ENCODE measurements at places on chromosomes 7 and 10.
A peak's percentile ranks its signal among the peaks of the same experiment; 100 is the strongest.

GRCh38 chr7:93890464-93891068 lies at the start of gene TFPI2:
TFPI2 (minus strand) TSS chr7:93890753; CDS start chr7:93890678, 75 bp downstream.
- peak; percentile 41 for DNase-seq

DNA sequence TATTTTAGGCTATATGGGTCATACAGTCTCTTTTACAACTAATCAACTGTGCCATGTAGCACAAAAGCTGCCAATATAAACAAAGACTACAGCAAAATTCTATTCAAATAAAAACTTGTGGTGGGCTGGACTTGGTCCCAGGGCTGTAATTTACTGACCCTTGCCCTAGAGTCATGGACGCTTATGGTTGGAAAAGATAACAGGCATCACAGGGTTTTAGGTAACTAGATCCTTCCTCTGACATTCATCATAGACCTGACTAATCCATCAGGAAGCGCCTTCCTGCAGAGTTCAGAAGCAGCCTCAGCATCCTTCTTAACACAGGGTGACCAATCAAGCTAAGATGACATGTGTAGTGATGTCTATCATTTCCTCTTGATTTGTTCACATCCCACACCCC lies 40.2 kb upstream of the GPAM start:
- DNase-seq, result no peak

DNA sequence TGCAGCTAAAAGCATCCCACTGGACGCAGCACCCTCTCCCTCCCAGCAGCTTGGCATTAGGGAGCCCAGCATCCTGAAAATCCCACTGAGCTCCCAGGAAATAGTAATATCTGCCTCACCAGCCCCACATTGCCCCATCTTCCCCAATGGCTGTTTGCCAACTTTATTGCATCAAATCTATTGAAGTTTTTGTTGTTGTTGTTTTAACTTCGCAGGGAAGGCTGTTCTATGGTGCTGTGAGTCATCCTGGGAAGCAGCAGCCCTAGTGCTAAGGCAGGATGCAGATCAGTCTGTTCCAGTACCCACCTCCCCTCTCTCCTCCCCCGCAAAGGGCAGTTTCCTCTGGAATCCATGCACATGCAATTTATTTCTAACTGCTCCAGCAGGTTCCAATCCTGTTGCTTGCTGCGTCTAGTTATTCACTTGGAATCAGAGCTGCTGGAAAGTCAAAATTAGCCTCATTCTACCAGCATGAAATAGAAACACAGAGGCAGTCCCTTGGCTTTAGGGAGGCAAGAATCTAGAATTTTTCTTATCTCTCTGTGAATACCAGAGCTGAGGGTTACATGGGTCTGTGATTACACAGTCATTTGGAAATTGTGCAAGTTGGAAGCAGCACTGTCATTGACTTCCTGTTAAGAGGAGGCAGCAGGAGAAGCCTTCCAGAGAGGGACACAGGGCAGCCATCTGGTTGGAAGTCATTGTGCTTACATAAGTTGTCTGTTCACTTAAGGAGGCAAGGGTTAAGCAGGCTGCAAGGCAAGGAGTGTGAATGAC lies 115.9 kb upstream of the CACUL1 start:
- no peak for DNase-seq

DNA sequence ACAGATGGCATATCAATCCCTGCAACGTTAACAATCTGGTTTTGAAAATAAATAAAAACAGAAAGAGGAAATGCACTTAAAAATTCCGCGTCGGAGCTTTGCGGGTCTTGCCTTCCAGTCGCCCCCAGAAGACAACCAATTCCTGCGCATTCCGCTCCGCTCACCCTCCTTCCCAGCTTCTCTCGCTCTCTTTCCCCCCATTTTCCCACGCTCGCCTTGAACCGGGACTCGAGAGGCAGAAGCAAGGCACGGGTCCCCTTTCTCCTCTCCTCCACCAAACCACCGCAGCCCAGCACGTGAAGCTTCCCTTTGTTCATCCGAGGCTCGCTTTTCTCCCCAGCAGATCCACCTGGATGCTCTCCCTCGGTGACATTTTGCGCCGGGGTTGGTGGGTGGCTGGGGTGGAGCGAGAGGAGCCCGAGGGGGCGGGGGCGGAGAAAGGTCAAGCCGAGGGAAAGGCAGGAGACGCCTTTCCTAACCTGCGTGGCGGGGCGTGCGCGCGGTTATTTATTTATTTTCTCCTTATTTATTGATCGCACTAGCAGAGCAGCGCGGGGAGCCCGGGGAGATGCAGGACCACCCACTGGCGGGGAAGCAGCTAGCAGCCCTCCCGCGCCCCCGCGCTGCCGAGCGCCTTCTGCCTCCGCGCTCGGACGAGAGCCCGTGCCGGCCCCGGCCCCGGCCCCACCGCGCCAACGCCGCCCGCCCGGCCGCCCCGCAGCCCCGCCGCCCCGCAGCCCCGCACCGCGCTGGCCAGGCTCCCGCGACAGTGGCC lies at the start of gene KCND2:
Gene KCND2, plus strand, starts transcription at position 475 of the 775 bp plus-strand sequence.
- peak; percentile 23 for DNase-seq

DNA sequence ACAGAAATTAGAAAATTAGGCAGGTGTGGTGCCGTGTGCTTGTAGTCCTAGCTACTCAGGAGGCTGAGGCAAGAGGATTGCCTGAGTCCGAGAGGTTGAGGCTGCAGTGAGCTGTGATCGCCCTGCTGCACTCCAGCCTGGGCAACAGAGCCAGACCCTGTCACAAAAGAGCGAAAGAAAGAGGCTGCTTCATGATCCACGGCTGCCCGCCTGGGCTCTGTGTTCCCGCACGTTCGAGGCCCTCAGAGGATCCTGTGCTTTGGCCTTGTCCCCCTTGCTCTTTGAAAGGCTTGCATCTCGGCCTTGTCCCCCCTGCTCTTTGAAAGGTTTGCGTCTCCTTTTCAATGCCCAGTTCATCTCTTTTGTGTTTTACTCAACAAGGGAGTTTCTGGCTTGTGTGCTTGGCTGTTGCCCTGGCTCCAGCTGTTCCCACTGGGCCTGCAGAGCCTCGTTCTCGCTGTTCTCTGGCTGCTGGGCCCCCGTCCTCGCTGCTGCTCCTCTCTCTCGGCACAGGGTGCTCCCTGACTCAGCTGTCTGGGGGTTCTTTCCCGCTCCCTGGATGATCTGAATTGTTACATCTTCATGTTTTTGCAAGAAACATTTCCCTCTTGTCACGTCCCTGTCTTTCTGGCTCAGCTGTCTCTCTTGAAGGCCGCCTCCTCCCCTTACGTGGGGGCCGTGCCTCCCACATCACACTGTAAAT lies 45.1 kb upstream of the INPP5A start:
- DNase-seq, result peak; percentile 64

GRCh38 chr10:110212119-110213006 lies 5.0 kb downstream of the MXI1 start:
- peak; percentile 38 for DNase-seq

DNA sequence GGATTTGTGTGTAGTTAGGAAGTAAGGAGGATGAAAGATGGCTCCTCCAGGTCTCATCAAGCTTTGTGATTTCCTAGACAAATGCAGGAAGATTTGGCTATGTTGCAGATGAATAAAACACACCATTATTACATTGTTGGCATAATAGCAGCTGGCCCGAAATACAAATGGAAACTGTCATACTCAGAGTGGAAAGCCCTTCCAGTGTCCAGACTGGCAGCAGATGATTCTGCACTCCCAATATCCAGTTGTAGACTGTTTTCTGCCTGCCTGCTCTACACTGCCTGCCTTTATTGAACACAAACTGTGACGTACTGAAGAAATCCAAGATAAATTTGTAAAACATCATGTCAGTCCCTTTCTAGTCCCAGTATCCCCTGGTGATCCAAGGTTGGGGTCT lies 99.7 kb upstream of the FZD1 start:
- no peak for DNase-seq

GRCh38 chr7:132023466-132023865 lies 467.0 kb upstream of the PODXL start:
- DNase-seq, result no peak

DNA sequence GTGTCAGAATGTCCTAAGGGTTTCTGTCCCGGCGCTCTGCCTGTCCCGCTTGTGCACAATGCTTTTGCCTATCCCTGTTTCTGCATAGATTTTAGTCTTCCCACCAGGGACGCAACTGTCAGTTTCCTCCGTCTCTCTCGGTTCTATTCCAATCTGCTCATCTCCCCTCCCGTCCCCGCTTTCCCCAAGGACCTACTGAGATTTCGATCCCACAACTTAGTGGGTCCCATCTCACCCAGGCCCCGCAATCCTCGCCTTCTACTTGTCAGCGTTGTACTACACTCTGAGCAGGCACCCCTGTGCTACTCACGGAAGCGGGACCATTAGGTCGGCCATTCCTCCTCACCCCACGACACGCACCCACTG lies 519 bp upstream of the ZNF655 start:
- no peak for DNase-seq

DNA sequence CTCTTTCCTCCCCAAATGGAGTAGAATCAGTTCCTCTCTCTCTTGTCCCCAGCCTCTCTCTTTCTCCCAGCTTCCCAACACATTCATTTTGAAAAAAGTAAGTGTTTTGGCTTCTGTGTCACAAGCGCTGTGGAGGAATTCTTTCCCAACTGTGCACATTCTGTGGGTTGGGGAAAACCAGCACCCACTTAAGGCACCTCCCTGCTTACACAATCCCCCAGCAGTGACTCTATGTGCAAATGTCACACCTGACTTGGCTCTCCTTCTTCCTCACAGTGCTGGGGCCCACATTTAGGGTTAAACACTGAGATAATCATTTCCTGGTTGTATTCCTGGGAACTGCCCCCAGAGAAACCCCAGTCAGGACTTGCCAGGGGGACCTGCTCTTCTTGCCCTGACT lies 358.1 kb upstream of the ZNF32 start:
- no peak for DNase-seq

GRCh38 chr7:21256310-21256877 lies 171.5 kb upstream of the SP4 start:
- no peak for DNase-seq

DNA sequence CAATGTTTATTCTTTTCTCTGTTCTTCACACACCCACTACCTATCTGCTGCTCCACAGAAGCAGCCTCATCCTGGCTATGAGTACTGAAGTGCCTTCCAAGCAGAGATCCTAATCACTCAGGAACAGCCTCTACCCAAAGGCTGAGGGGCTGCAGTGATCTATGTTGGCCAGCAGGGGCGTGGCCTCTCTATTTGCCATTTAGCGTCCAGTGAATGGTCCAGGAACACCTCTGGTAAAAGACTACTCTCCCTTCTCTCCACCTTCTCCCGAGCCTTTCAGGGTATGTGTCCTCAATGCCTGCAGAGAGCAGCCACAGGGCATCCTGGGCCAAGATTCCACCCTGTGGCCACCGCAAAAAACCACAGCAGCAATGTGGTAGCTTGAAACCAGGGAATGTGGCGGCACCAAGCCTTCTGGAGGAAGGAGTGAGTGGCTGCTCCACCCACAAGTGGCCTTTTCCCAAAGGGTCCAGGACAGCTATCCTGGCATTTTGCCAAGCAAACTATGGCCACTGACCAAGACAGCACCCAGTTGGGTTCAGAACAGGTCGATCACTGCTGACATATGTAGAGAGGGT lies 70.9 kb downstream of the SYPL1 start:
- no peak for DNase-seq

GRCh38 chr7:49187543-49188268 lies 263.4 kb downstream of the CDC14C start:
- no peak for DNase-seq
